ENCODE measurements at places on chromosomes 2 and 18. TPM values are rescaled to one million over a fixed set of nuclear protein-coding genes. Genes with fewer than 3 reads are reported as not detected.

DNA sequence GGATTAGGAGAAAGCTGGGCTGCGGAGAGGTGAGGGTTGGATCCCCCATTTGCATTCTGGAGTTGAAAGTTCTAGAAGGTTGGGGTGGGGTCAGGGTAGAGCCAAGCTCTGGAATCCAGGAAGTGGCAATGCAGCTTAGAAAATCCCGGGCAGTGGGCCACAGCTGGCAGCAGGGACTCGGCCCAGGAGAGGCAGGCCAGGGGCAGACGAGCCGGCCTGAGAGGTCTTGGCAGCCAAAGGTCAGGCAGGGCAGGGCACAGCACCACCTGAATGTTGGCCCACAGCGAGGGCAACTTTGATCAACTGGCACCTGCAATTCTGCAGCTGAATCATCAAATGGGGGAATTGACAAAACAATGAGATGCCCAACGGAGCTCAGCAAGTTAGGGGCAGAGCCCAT lies 139.2 kb downstream of the INHBB start:
- no peak for DNase-seq

Gene GRHL1
- 25.5 TPM for total RNA-seq

- peak; percentile 8 for DNase-seq
Observed at GRCh38 chr2:168300460-168300859, 53.1 kb upstream of the STK39 start.

DNA sequence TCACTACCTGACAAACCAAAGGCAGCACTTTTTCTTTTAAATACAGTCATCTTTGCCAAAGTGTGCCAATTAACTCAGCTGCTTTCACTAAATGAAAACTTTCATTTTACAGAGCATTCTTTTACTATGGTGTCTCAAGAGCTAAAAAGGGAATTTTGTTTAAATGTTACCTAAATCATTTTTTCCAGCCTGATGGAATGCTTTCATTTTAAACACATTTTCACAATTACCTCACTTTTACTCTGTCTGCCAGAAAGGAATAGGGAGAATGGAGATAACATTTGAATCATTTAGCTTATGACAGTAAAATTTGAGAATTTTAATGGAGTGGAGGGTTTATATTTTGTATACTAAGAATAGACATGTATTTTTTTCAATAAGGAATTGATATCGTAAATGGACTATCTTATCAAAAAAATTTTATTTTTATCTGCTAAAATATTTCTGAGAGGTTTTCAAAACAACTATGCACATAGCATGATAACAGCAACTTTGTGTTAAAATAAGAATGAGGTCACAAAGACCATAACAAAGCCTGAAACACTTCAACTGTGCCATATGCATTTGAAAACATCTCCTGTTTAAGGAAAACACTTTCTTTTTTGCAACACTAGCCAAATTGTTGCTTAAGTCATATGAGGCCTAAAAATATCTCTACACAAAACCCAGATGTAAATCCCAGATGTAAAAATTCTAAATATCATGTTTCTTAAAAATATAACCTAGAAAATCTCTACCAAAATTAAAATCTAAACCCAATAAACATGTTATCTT lies 769.9 kb upstream of the FSHR start:
- DNase-seq, result no peak

DNA sequence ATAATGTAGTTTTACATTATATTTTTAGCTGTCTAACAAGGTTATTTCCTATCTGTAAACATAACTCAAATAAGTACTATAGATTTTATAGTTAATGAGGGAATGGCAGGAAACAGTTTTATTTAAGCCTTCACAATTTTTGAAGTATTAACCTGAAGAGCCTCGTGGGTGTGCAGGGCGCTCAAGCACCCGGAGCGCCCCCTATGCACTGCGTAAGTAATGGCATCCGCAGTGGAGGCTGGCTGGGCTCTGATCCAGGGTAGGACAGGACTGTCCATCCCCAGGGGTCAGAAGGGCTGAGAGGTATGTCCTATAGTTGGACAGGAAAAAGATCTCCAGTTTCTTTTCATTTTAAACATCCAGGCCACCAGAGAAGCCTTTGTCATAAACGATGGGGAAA lies 8.2 kb upstream of the GBX2 start:
- no peak for DNase-seq

GRCh38 chr2:120546048-120546864 lies 189.4 kb upstream of the GLI2 start:
- peak; percentile 88 for DNase-seq

GRCh38 chr2:7513834-7514233 lies 596.6 kb downstream of the RNF144A start:
- no peak for DNase-seq

DNA sequence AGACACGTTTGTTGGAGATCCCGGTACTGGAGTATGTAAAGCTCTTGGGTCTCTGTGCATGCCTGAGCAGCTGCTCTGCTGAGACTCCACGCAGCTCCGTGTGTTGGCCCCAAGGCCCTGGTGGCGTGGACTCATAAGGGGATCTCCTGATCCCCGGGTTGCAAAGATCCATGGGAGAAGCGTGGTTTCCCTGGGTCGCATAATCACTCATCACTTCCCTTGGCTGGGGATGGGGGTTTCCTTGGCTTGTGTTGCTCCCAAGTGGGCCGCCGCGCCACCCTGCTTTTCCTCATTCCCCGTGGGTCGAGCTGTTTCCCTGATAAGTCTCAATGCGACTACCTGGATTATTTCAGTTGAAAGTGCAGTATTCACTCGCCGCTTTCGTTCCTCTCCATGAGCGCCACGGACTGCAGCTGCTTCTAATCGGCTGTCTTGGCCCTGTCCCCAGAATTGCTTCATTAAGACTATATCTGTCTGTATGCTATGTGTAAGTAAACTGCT lies 76.0 kb downstream of the EPC2 start:
- DNase-seq, result no peak

DNA sequence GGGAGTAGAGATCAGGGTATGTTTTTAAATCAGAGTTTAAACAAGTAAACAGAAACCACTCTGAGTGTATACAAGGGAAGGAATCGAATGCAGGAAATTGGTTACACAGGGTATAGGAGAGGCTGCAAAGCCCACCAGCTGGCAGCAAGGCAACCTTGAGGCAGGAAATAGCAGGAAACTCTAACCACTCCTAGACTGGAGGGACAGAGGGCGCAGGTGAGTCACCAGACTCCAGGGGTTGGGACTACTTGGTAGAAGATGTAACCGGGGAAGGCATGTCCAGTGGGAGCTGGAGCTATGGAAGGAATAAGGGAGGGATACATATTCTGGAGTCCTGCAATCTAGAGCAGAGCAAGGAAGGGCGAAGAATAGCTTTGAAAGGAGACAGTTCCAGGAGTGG lies 152.3 kb downstream of the MEIS1 start:
- DNase-seq, result peak; percentile 44

Gene FSIP2
- 0.26 TPM for total RNA-seq

GRCh38 chr18:28065031-28065792 lies 111.7 kb downstream of the CDH2 start:
- DNase-seq, result peak; percentile 86

GRCh38 chr2:49105506-49105905 lies 48.8 kb downstream of the FSHR start:
- no peak for DNase-seq

- no peak for DNase-seq
Observed at GRCh38 chr2:171512683-171513195, 9.5 kb upstream of the CYBRD1 start.

GRCh38 chr18:57670046-57670445 lies 48.4 kb upstream of the NARS1 start:
- DNase-seq, result no peak

- DNase-seq, result no peak
Observed at GRCh38 chr2:134334542-134335353, 80.9 kb downstream of the MGAT5 start.

GRCh38 chr18:7982216-7982615 lies 415.1 kb downstream of the PTPRM start:
- no peak for DNase-seq

DNA sequence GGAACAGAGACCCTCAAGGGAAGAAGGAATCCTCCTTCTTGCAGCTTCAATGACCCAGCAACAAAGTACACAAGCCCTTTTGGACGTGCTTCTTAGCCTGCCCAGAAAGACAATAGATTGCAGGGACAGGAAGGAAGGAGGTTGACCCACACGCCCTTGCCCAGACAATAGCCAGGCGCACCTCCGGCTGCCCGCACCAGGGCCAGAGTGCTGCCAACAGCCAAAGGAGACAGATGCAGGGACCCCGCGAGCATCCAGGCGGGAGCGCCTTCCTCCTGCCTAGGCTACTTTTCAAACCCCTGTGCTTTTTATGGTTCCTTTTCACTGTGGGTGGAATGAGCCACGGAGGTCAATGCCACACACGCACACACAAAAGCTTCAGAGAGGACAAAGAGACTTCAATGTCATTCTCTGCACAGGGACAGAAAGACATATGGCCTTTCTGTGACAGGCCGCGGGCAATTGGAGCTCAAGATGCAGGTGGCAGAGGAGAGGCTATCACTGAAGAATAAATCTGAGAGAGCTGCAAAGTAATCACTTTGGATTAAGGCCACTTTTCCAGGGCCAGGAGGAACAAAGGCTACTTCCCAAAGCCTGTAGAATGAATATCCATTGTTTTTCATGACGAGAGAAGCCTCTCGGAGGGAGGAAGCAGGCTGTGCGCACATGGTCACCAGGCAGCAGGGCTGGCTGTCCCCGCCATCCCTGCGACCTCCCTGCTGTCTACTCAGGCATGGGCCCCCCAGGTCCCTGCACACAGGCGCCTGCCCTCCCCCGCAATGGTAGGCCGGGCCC lies 300.6 kb downstream of the EIPR1 start:
- DNase-seq, result no peak

Gene L3MBTL4
- total RNA-seq, result 1.0 TPM

Gene PLB1
- 1.6 TPM for total RNA-seq

GRCh38 chr2:72347081-72347480 lies 199.4 kb upstream of the CYP26B1 start:
- DNase-seq, result no peak

- DNase-seq, result no peak
Observed at GRCh38 chr2:66364495-66365333, 70.2 kb upstream of the MEIS1 start.

Measured in bronchial epithelial cell (primary cell).